Right lobe of liver (tissue), 6 donors: ENCODE measurements at places on chromosomes 5 and 9.

- DNase-seq = no peak
Measured at GRCh38 chr9:68933434-68934328, 80.2 kb downstream of the PRKACG start.

- no peak for DNase-seq
Measured at GRCh38 chr5:53507013-53507412, 26.6 kb downstream of the FST start.

DNA sequence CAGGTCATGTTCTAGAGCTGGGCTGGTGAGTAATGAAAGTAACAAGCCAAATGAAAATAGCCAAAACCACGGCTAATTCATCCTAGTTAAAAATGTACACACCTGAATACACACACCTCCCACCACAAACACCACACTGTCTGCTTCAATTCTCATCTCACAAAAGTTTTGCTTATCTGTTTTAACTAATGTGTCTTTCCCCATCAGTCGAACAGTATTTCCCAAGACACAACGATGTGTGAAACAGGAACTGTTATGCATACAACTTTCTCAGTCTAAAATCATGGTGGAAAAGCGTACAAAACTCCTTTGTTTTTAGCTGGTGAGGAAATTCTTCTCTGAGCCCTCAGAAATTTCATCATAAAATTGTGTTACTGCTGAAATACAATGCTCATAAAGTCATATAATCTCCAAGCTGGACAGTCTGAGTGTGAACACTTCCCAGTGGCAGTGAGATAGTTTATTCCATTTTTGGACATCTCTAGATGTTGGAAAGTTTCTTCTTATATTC lies 242.4 kb downstream of the EFNA5 start:
- no peak for DNase-seq

GRCh38 chr9:8494571-8494970 lies 695.0 kb upstream of the DMAC1 start:
- DNase-seq = no peak

- no peak for DNase-seq
Measured at GRCh38 chr9:7117676-7118561, 360.1 kb downstream of the KDM4C start.

GRCh38 chr5:35438288-35438687 lies 179.4 kb upstream of the SPEF2 start:
- no peak for DNase-seq

DNA sequence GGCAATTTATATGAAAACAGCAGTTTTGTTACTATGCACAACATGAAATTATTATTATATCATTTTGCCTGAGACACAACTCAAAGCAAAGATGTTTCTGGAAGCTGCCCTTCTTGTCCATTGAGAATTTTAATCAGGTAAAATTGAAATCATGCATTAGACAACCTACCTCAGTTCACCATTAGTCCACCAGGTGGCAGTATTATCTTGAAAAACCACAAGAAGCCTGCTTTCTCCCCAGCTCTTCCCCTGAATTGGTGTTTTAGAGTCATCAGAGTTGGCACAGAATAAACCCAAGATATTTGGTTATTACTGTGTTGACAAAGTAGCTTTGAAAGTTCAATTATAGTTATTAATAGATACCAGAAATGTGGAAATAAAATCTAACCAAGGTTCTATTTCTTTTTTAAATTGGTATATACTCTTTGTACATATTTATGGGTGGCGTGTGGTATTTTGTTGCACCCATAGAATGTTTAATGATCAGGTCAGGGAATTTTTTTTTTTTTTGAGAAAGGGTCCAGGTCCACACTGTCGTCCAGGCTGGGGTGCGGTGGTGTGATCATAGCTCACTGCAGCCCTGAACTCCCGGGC lies 25.7 kb downstream of the UTP15 start:
- no peak for DNase-seq

DNA sequence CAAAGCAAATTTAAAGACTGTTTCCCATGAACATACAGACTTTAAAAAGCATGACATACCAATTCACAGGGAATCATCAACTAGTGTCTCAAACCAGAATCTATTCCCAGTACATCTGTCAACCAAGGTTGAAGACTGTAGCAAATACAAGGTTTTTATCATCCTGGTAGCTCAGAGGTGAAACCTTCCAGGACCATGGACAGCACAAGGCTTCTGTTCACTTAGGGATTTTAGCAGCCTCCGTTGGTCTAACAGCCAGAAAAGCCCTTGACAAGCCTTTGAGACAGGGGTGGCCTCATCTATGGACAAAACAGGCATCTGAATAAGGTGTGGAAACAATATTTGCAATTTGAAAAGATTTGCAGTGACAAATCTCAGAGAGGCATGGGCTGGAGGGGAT lies 119.0 kb downstream of the TRIM32 start:
- DNase-seq = no peak
